ENCODE measurements at places on chromosomes 5 and 9.

DNA sequence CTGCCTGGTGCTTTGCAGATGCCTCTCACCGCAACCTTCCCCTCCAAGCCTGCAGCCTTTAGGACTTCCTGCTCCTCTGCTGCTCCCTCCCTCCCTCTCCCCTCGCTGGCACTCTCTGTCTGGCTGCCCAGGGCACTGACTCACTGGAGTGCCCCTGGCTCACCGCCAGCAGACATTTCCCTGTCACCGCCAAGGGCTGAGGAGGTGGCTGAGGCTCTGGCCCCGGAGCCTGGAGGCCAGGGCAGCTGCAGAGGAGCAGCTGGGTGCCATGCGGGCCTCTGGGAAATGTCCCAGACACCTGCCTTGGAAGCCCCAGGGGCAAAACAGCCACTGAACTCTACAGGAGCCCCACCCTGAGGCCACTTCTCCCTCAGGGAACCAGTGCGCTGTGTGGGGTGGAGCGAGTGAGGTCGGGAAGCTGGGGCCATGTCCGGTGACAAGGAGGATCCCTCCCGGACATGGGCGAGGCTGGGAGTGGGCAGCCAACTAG lies 53.4 kb downstream of the TENT4A start:
- DNase-seq, result peak; percentile 89

GRCh38 chr9:18352711-18353110 lies 121.2 kb upstream of the ADAMTSL1 start:
- no peak for DNase-seq

- DNase-seq, result no peak
Measured at GRCh38 chr5:176446884-176447590, 1.1 kb upstream of the FAF2 start.

DNA sequence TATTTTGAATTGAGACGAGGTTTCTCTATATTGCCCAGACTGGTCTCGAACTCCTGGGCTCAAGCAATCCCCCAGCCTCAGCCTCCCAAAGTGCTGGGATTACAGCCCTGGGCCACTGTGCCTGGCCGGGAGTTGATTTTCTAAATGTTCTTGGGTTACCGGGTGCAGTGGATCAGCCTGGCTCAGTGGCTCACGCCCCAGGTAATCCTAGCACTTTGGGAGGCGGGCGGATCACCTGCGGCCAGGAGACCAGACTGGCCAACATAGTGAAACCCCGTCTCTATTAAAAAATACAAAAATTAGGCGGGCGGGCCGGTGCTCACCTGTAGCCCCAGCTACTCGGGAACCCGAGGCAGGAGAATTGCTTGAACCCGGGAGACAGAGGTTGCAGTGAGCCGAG lies 106.9 kb upstream of the LARP1 start:
- DNase-seq, result no peak

GRCh38 chr5:95781101-95781583 lies 41.4 kb downstream of the GLRX start:
- DNase-seq, result peak; percentile 69

GRCh38 chr9:5799314-5799713 lies 33.6 kb downstream of the ERMP1 start:
- no peak for DNase-seq

- no peak for DNase-seq
Measured at GRCh38 chr9:129313331-129313955, 135.4 kb upstream of the IER5L start.

GRCh38 chr5:176886336-176887251 lies 12.6 kb downstream of the HK3 start:
- DNase-seq, result peak; percentile 49

All from HL-60 (cell line).